ENCODE measurements at places on chromosomes 2 and 18. TPM values are rescaled to one million over a fixed set of nuclear protein-coding genes. Genes with fewer than 3 reads are reported as not detected.

DNA sequence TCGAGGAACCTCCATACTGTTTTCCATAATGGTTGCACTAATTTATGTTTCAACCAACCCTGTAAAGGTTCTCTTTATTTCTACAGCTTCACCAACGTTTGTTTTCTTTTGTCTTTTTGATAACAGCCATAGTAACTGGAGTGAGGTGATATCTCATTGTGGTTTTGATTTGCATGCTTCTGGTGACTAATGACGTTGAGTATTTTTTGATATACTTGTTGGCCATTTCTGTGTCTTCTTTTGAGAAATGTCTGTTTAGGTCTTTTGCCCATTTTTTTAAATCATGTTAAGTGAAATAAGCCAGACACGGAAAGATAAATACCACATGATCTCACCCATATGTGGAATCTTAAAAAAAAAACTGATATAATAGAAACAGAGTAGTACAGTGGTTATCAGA lies 74.8 kb upstream of the SMIM21 start:
- H3K27me3 ChIP-seq: no peaks in the 10 kb centered on the region
- H3K4me1 ChIP-seq: no peaks in the 10 kb centered on the region
- no peaks in the 10 kb centered on the region for H3K36me3 ChIP-seq
- H3K27ac ChIP-seq: no peak overlapping the region
- DNase-seq: no peak

GRCh38 chr2:225100856-225101294 lies 58.6 kb upstream of the DOCK10 start:
- H3K27ac ChIP-seq: no peak overlapping the region
- DNase-seq: no peak
- no peak overlapping the region for H3K4me3 ChIP-seq
- H3K27me3 ChIP-seq: no peaks in the 10 kb centered on the region
- no peaks in the 10 kb centered on the region for H3K36me3 ChIP-seq

The MLPH gene
- 64.2 TPM for total RNA-seq

GRCh38 chr2:56271275-56271674 lies 87.5 kb downstream of the CCDC85A start:
- no peak for DNase-seq
- no peak overlapping the region for H3K4me3 ChIP-seq
- no peak overlapping the region for H3K27ac ChIP-seq
- no peaks in the 10 kb centered on the region for H3K27me3 ChIP-seq

DNA sequence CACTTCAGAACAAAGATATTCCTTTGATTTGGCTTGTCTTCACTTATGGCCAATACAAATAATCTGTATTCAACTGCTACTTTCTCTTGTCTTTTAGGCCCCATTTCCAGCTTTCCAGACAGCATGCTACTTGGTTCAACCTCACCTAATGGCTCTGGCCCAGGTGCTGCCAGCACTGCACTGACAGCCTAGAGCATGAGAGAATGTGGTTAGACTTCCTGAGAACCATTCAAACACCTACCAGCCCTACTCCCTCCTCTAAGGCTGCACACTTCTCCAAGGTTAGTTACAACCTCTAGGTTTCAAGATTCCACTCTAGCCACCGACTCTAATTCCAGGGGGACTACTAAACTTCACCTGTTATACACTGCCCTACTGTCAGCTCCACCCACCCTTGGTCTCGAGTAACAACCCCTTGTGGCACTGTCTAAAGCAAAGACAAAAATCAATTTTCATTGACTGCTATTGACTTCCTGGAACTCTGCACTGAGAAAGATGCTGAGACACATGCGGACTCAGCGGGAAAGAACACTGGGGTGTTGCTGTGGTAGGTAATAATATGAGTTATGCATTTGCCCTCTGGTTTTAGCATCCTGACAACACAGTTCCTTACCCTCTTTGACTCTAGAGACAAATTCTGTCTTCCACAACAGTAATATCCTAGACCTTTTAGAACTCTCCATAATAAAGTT lies 38.2 kb downstream of the PLEKHM3 start:
- H3K27ac ChIP-seq: no peak overlapping the region
- H3K4me1 ChIP-seq: no peaks in the 10 kb centered on the region
- H3K27me3 ChIP-seq: no peaks in the 10 kb centered on the region
- no peak overlapping the region for H3K4me3 ChIP-seq
- no peaks in the 10 kb centered on the region for H3K36me3 ChIP-seq

The TACR1 gene
- total RNA-seq: 0.56 TPM
